Renal pelvis (tissue), 12 donors: ENCODE measurements at places on chromosomes 4 and X.
A peak's percentile ranks its signal among the peaks of the same experiment; 100 is the strongest.

GRCh38 chr4:48343035-48343434, 1.7 kb downstream of the SLAIN2 start:
- no peak for DNase-seq

GRCh38 chr4:78809928-78810835, 34.0 kb downstream of the BMP2K start:
- DNase-seq, result no peak

DNA sequence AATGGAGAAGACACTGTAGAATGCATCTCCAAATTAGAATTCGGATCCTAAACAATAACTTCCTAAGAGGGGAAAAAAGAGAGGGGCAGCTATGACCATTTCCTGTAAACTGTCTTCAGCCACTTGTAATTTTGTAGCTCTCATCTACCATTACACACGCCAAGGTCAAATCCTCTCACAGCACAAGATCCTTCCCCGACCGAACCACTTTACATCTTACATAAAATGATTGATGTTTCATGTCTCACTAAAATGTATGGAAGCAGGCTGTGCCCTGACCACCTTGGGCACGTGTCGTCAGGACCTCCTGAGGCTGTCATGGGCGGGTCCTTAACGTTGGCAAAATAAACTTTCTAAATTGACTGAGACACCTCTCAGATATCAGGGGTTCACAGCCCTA, 24.1 kb upstream of the PBDC1 start:
- peak; percentile 34 for DNase-seq

DNA sequence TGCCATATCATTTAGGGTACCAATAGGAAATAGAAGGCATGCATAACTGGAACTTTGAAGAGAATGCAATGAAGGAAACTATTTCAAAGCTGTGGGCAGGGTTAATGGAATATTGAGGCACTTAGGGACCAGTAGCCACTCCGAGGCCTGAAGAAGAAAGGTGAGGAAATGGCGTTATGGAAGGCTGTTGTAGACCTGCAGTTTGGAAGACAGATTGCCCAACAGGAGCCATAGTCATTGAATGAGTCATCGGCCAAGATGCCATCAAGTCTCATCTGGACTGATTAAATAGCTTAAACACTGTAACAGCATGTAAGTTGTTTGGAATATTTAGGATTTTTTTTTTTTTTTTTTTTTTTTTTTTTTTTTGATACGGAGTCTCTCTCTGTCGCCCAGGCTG, 11.6 kb downstream of the CXCL13 start:
- no peak for DNase-seq

GRCh38 chr4:184699941-184700340, 34.0 kb downstream of the CENPU start:
- no peak for DNase-seq

GRCh38 chr4:81685104-81685503, 213.4 kb upstream of the RASGEF1B start:
- no peak for DNase-seq

DNA sequence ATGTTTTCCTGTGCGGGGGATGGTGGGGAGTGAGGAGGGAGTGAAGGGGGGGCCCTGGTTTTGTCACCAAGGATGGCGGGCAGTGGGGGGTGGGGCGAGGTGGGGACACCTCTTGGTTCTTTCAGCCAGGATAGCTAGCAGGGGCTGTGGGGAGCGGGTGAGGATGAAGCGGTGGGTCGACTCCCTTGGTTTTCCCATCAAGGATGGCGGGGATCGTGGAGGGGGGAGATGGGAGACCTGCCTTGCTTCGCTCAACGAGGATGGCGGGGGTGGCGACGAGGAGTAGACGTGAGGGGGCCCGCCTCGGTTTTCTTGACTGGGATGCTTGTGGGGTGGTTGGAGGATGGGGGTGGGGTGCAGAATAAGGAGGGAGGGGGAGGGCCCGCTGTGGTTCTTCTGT, 643 bp downstream of the FHL1 start:
- DNase-seq, result no peak

DNA sequence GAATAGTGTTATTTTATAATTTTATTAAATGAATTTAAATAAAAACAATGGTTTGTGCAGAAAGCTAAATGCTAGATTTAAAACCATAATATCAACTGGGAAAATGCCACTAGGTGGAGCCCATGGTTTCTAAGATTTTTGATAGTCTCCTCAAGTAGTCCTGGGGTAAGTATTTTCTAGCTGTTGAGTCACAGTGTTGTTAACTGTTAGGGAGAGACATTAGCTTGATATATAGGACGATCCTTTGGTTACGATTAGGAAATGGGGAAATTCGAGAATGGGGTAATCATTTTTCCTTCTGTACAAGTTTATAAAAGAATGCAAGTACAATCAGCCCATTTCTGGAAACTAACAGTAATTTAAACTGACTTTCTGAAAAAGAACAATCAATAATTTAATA, 378.4 kb downstream of the ANKRD50 start:
- DNase-seq, result peak; percentile 57

DNA sequence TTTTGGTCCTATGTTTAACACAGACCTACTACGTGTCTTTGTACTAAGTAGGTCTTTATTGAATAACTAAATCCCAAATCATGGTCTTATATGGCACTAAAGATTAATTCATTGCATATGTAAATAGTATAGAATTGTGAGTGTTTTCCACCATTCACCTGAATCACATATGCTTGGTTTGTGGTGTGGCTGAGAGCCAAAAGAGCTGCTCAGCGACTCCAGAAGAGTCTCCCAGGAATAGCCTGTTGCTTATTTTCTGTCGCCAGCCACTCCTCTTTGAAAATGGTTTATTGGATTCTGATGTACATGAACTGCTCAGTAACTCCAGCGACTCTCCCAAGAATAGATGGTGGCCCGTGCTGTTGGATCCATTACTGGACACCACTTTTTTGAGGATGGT, 184.5 kb downstream of the CLCN4 start:
- DNase-seq, result no peak

- DNase-seq, result no peak
Measured at GRCh38 chr4:95118497-95118896, 360.7 kb downstream of the BMPR1B start.

DNA sequence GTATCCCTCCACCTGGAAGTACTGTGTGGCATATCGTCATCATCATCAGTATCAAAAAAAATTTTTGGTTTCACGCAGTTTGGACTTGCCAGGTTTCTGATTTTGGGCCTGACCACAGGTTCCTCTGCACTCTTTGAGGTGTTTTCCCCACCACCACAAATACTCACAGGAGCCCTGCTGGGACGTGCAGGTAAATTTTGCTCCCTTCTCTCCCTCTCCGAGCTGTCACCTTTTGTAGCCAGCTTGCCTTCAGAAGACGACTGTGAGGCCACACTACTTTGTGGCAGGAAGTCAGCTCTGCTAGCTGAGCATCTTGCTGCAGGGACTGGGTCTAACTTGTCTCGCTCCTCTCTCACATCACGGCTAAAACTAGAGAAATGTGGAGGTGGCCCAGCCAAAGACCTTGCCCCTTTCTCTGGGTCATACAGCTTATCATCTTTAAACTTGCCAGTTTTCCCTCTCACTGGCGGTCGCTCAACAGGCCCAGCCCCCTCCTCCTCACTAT, 2.8 kb downstream of the PJA1 start:
- DNase-seq, result no peak
